ENCODE measurements at places on chromosomes 6 and 20.

DNA sequence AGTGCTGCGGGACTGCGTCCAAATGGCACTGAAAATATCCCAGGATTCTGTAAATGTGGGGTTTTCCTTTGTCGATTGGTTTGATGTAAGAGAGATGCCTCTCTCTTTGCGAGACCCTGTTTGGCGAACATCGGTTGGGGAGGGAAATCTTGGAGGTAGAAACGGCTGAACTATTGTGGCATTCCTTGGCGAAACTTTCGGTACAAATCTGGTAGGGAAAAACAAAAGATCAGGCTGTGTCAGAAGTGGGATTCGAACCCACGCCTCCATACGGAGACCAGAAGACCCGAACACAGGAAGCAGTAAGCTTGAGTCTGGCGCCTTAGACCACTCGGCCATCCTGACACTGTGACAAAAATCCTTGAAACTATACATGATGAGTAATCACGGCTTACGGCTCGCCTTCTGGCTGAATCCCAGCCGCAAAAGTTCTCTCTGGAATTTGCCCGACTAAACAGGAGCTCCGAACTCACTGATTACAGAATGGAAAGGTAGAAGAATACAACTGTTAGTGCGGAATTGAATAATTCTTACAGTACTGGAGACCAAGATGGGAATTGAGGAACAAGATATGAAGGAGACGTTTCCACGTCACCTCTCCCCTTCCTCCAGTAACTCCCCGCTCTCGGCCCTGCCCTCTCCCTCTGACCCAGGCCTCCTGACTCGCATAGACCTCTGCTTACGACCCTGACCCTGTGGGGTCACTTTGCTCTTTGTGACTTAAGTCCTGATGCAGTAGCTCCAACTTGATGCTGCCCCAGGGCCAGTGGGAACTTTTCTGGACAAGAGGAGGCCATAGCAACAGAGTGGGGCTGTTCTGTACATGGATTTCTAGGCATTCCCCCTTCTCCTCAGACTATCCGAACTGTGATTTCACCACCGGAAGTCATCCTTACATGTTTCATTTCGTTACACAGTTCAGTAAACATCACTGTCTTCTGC is 132.8 kb upstream of the ZNF184 start:
- no peak for DNase-seq

DNA sequence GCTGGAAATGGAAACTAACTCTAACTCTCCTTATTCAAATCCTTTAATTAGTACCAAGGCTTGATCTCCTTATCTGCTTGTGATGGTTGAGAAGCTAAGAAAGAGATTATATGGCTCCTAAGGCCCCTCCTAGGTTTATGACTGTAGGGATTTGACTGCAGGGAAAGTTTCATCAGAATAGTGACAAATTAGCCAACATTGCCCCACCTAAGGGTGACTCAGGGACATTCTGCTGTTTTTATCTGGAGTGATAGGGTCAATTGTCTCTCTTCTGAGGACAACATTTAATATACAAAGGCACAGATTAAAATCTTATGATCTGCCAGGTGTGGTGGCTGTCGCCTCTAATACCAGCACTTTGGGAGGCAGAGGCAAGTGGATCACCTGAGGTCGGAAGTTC is 138.1 kb upstream of the MARCKS start:
- no peak for DNase-seq

- DNase-seq: no peak
Observed at GRCh38 chr20:37989601-37990295, 43.5 kb downstream of the TTI1 start.

- no peak for DNase-seq
Observed at GRCh38 chr6:2078888-2079287, 166.5 kb downstream of the GMDS start.

GRCh38 chr6:10151144-10151915 is 263.5 kb downstream of the TFAP2A start:
- no peak for DNase-seq

DNA sequence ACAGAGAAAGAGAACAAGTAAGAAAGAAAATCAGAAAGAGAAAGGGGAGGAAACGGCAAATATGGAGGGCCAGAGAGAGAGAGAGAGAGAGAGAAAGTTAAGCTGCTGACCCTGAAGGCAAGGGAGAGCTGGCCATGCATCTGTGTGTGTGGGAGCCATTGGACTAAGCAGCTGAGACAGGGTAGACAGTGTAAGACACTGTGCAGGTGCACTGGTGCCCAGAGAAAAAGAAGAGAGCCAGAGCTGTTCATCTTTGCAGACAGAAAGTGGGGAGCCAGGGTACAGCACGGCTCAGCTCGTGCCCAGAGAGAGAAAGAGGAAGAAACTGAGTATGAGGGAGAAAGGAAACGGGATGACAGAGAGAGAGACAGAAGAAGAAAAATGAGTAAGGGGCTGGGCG is 24.2 kb upstream of the ZNF318 start:
- no peak for DNase-seq

DNA sequence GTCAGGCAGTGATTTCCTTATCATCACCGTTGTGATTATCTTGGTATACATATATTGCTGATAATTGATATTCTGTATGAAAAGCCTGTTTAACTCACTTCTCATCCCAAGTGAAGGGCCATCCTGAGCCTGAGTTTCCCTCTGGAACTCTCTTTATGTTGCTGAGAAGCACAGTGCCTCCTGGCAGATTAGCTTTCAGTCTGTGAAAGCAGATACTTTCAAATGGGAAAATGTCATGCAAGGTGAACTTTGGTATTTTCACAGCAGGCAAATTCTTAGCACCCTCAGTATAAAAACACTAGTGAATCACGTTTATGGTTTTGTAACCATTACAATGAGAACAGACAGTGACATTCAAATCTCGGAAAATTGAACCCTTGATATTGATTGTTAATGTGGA is 151.6 kb downstream of the PRIM2 start:
- DNase-seq: no peak

DNA sequence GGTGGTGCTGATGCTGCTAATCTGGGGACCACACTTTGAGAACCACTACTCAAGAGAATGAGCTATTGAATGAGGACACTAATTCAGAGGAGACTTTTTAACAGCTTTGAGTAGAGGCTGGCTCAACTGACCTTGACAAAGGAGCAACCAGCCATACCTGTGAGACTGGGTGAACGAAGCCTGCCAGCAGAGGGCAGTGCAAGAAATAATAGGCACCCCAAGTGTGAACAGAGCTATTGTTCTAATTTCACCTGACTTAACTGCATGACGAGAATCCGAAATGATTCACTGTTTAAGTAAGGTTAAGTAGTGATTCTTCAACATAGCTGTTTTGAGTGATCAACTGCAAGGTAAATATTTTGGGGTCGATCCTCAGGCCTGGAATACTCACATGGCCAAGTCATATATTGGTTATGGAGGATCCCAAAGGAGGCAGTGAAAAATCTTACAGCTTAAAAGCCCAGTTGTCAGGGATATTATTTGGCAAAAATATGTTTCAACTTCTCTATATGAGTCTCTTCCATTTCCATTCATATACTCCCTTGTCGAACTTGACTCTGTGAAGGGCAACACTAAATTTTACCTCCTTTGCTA is 550.5 kb upstream of the MARCKS start:
- no peak for DNase-seq

- DNase-seq: no peak
Observed at GRCh38 chr6:11632231-11632630, 94.7 kb downstream of the TMEM170B start.

GRCh38 chr6:78810698-78811097 is 56.7 kb upstream of the IRAK1BP1 start:
- DNase-seq: no peak

DNA sequence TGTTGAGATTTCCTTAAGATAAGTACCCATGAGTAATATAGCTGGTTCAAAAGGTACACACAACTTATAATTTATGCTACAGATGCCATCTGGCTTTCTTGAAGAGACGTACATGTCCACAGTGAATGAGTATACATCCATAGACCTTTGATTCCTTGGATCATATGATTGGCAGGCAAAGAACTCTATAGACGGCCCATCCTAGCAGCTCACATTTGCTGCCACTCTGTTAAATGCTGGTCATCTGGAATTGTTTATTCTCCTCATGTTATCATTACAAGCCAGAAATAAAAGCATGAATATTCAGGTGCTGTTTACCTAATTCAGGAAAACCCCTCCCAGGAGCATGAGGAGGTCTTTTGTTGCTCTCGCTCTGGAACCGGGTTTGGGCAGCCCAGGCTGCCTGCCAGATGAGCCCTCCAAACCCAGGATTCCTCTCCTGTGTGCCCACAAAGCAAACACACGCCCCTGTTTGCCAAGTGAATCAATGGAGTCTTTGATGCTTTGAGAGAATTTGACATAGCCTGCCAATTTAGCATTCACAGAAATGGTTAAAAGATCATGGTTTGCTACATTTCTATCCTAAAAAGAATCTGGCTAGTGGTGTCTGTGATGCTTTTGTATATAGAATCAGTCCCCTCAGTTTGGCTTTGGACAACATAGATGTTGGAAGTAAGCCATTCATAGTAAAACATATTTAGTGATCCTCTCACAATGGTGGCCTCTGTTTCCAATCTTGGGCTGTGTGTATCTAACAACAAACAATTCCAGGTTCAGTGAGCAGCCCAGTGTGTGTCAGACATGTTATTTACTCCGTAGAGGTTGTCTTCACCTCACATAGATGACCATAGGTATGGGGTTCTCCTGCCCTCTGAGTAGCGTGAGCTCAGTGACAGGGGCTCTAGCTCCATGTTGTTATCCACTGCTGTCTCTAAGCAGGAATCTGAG is 17.5 kb upstream of the PLCG1 start:
- DNase-seq: no peak

DNA sequence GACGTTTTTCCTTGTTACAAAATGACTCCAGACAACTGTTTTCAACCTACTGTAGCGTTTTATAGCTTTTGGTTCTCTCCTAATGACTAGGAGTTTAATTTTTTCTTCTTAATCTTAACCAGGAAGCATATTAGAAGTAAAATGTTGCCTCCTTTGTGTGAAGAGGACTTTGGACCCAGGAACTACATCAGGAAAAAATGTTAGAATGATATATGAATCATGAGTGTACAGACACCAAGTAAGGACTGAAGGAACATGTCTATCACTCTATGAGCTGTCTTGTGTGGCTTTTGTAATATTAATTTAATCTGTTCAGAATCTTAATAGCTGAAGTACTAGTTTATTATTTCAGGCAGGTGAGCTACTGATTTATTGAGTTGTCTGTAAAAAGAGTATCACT is 71.0 kb upstream of the MARCKS start:
- no peak for DNase-seq

GRCh38 chr20:13857961-13858360 is 73.1 kb downstream of the NDUFAF5 start:
- no peak for DNase-seq

GRCh38 chr6:155264693-155265320 is 994 bp downstream of the CLDN20 start:
- DNase-seq: no peak

GRCh38 chr6:16684195-16684689 is 77.0 kb downstream of the ATXN1 start:
- DNase-seq: no peak

DNA sequence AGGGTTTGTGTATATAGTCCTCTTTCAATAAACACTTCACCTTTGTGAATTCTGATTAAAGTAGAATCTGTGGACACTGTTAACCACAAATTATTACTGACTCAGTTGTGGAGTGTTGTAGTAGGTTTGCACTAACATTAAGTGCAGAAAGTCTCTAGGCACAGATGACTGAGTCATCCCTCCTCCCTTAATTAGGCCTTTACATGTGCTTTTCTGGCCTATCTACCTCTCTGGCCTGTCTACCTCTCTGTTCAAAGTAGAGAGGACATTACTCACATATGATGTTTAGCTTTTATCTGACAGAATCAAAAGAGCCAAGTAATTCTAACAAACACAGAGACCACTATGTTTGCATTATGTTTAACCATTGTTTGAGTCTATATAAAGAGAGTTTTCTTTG is 783.0 kb downstream of the TENT5A start:
- no peak for DNase-seq

DNA sequence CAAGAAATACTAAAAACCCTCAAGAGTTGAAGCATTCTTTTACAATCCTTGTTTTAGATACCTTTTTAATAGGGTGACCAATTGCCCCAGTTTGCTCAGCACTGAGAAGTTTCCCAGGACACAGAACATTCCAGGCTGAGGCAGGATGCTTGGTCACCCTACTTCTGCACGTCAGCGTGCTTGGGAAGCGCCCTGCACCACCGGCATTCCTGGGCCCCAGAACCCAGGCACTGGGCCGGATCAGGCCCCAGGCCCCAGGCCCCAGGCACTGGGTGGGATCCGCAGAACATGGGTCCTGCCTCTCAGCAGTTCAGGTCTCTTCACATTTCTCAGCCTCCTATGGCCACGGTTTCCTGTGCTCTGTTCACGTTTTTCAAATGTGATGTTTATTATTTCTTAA is 213.8 kb upstream of the QKI start:
- no peak for DNase-seq

GRCh38 chr6:18122128-18123093 is at the start of gene NHLRC1:
TSS of gene NHLRC1 (minus strand) at chr6:18122677. CDS start at chr6:18122606, 71 bp downstream.
- peak; percentile 90 for DNase-seq

GRCh38 chr6:79404261-79404660 is 133.0 kb downstream of the LCA5 start:
- DNase-seq: no peak

GRCh38 chr6:25028328-25028727 is 92.6 kb upstream of the RIPOR2 start:
- no peak for DNase-seq

DNA sequence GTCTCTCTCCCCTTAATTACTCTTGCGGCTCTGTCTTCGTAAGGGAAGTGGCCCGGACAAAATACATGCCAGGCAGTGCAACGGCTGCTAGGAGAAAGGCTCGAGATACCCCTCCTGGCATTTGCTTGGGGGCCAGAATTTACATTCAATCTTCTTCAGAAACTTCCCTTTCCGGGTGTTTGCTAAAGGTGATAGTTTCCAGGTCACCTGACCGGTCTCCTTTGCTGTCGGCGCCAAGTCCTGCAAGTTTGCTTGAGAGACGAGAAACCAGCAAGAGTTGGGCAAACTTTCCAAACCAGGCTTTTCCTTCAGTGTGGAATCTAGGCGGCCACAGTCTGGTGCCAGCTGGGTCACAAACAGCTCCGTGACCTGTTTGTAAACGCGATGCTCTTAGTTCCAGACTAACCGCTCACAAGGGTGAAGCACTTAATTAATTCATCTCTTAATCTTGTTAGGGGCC is 563 bp upstream of the SRSF3 start:
- DNase-seq: no peak

- DNase-seq: no peak
Observed at GRCh38 chr6:105757512-105758200, 328.5 kb upstream of the PRDM1 start.

DNA sequence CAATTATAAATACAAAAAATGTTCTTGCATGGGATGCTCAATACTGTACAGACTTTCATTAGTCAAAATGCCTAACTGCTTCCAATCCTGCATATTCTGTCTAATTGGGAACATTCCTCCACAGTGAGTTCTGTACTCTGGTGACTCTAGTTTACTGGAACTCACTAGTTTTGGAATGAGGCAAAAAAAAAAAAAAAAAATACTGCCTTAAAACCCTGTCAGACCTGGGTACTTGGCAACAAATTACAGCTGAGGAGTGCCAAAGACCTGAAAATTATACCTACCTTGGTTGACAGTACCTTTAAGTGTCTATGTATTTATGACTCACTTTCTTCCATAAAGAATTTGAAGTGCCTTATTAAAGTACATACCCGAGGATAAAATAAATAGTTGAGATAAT is 276.7 kb downstream of the FARS2 start:
- no peak for DNase-seq

Measured in hindlimb muscle (tissue), 1 donor.